Stimulated activated CD8-positive, alpha-beta memory T cell treated with anti-CD3 and anti-CD28 coated beads, Interleukin-7, amount 100 ng/mL, for 1 hour (primary cell): ENCODE measurements at places on chromosomes 1 and 21.

- no peak for DNase-seq
Observed at GRCh38 chr1:218353656-218354055, 8.5 kb downstream of the TGFB2 start.

DNA sequence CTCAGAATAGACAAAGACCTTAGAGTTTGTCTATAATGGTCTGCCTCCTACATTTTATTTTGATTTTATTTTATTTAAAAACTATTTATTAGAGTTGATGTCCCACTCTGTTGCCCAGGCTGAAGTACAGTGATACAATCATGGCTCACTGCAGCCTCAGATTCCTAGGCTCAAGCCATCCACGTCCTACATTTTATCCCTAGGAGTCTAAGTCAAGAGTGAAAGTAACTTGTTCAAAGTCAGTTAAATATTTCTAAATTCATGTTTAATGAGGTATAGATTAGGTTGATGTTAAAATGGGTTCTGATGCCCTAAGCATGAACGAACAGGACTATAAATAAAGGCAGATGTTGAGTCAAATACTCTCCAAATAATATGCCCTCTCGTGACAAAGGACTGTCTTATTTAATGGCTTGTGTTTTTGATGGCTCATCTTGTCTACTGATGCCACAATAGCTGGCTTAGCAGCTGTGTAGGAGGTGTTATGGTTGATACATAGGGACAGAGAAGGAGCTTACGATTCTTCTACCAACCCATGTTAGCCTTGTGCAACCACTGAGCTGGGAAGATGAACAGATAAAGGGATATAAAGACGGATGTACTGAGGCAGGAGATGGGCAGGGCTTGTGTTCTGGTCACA lies 66.0 kb upstream of the CR1L start:
- no peak for DNase-seq

GRCh38 chr1:36497207-36497606 lies 14.5 kb upstream of the CSF3R start:
- no peak for DNase-seq

DNA sequence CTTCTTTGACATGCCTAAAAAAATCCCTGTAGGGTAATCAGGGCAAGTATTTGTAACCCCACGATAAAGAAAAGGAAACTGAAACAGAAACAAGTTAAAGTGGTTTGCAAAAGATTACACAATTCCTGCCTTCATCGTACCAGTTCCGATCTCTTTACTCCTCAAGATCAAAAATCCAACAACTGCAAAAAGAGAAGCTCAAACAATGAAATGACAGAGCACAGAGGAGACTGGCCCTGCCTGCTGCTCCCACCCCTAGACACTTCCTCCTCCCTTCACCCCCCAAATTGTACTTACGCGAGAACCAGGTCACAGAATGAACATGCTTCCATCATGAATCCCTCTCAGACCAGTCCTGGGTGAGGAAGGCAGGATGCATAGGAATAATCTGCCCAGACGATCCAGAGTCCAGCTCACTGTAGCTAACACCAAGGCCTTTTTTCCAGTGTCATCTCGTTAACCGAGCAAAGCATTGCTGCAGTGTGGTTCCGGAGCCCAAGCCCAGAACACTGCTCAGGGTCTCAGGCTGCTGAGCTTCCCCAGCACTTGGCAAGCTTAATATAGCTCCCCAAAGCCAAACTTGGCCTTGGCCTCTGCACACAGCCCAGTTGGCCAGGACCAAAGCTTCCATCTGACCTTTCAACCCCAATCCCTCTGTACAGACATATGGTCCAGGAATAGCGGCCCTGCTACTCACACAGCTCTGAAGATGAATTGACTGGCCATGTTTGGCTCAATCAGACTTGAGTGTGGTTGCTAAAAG lies 20.3 kb downstream of the RXRG start:
- DNase-seq, result no peak

DNA sequence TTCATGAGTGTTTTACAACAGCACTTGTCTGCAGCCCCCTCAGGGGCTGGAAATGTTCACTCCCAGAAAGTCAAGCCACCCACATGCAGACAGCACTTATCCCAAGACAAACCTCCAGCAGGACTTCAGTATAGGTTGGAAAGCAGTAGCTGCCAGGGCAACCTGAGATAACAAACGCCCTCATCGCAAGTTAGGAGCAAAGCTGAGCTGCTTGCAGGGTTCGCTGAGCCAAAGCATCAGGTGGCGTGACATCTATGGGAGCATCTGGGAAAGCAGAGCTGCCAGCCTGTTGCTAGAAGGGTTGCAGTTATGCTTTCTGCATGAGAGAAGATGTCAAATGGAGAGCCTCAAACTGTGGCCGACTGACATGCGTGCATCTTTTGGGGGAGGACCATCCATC lies 4.2 kb upstream of the STXBP3 start:
- no peak for DNase-seq

- DNase-seq, result peak; percentile 13
Observed at GRCh38 chr1:59879574-59879973, 47.0 kb downstream of the CYP2J2 start.

DNA sequence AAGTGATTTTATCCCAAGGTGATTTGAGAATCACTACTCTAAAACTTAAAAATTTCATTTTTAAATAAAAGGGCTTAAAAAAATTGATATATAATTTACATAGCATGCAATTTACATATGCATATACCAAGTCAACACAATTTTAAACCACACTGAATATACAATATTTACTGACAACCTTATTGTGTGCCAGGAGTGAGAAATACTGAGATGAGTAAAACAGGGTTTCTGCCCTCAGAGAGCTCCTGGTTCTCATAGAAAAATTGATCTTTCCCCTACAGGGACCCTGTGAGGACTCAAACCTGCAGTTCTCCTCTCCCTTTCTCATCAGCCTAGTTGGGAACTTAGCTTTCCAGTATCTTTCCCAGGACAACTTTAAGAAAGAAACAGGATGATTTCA lies 27.0 kb downstream of the PLPP3 start:
- DNase-seq, result no peak

GRCh38 chr1:75265792-75266191 lies 131.6 kb downstream of the LHX8 start:
- no peak for DNase-seq

DNA sequence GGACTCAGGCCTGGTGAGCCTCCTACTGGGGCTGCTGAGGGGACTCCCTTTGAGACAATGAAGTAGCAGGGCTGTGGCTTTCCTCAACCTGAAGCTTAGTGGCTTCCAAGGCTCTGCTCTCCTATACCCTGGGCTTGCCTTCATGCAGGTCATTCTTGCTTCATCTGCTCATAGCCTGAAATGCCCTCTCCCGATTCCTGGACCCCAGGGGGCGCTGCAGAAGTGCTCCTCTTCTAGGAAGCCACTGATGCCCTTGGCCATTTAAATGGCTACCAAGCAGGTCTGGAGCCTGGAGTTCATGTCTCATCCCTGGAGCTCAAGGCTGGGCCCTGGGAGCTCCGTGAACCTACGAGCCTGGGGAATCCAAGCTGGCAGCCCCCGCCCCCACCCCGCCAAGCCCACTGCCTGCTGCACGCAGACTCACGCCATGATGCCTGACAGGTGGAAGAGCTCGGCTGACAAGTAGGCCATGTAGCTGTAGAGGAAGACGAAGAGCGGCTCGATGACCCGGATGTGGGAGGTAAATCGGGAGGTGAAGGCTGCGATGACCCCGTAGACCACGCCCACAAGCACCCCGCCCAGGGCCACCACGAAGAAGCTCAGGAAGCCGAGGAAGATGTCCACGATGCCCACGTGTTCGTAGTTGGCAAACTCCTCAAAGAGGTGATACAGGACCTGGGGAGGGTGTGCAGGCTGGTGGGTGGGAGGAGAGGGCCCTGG lies 45.7 kb downstream of the SLC9A1 start:
- DNase-seq, result no peak

DNA sequence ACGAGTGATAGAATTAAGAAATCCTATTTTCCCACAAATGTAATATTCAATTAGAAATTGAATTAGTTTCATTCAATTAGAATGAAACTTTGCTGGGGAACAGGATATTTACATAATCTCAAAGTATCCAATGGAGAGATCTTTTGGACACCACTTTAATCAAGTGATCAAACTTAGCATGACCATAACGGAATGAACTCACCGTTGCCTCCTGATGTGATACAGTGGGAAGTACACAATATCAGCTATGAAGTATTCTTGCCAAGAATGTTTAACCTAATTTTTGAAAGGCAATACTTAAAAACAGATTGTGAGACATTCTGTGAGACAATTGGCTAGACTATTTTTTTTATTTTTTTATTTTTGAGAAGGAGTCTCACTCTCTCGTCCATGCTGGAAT lies 16.6 kb downstream of the CDKN2C start:
- no peak for DNase-seq

- DNase-seq, result no peak
Observed at GRCh38 chr1:66769512-66770229, 17.4 kb downstream of the DYNLT5 start.
